HL-60 (cell line): ENCODE measurements at places on chromosomes 3 and 15.

GRCh38 chr3:188468196-188468595, 314.2 kb downstream of the LPP start:
- no peak for DNase-seq

- DNase-seq, result no peak
These were observed 21.8 kb downstream of the NUDT16 start for GRCh38 chr3:131403216-131403895.

- DNase-seq, result no peak
These were observed 48.9 kb upstream of the AMOTL2 start for GRCh38 chr3:134423153-134423552.

GRCh38 chr3:106440672-106441071, 571.9 kb upstream of the CBLB start:
- DNase-seq, result no peak

DNA sequence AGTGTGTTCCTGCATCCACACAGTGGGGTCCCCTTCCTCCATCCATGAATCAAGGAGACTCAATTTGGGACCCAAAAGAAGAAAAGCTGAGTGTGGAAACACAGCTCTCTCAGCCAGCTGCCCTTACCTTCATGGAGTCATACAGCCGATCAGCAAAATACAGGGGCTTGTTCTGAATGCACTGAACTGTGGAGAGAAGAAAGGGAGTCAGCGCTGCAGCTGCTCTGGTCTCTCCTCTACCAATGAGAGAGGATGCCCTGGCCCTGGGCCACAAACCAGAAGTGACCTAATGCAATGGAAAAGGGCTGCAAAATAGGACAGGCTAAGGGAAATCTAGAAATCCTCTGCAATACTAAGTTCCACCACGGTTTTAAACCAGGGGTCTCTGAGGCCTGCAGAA, 46.7 kb downstream of the ANXA2 start:
- DNase-seq, result no peak

GRCh38 chr15:43702701-43703424, 9.2 kb downstream of the CKMT1A start:
- no peak for DNase-seq

- no peak for DNase-seq
These were observed 179.6 kb downstream of the NSMCE3 start for GRCh38 chr15:29089731-29090616.

DNA sequence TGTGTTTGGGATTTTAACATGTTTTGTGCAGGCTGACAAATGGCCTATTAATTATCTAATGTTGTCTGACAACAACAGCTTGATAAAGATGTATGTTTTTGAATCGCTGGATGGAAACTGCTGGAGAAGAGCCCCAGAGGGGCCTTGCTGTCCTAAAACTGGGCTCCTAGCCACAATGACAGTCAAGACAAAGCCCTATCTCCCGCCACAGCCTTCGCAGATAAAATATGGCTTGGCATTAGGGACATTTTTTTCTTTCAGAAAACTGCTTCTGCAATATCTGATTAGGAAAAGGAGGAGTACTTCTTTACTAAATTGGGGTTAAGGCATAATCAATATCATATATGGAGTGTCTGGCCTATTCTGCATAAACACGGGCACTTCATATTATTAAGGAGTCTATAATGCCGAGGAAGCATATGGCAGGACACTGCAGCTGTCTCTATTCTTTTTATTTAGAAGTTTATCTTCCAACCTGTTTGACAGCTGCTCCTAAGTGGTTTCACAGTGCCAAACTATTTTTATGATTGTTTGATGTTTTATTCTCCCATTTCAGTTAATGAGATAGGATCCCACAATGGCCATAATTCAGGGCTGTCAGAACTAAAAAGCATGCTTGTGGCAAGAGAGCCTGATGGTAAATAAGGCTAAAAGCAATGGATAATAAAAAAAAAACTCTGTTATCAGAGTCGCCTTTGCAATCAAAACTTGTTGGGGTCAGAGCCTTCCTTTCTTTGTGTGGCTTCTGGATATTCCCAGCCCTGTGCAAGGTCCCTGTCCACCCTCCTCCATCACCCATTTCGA, 210.1 kb downstream of the MECOM start:
- no peak for DNase-seq

GRCh38 chr15:80090879-80091503, 31.5 kb downstream of the ZFAND6 start:
- DNase-seq, result no peak

DNA sequence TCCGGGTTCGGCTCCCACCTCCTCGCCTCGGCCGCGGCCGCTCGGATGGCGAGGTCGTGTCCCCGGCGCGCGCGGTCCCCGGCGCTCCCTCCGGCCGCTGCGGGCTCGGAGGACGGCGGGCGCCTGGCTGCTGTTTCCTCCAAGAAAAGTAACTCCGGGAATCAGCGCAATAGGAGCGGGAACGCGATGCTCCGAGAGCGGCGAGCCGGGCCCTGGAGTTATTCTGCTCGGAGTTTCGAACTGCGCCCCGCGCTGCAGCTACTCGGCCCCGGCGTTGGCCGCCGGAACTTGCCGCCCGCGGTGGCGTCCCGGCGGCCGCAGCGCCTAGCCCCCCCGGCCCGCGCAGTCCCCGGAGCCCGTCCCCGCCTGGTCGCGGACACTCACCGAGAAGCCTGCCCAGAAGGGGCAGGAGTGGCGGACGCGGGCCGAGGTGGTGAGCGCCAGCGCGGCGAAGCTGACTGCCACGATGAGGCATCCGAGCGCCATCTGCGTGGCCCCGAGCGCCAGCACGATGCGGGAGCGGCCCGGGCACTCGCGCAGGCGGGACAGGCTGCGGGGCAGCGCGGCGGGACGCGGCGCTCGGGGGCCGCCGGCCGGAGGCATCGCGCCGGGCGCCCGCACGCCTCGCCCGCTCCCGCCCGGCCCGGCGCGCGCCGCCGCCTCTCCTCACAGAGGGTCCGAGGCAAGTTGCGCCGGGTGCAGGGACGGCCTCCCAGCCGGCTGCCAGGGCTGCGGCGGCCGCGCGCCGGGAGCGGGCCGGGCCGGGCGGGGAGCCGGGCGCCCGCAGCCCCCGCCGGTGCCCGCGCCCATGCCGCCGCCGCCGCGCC, 251.9 kb downstream of the TJP1 start:
- no peak for DNase-seq

DNA sequence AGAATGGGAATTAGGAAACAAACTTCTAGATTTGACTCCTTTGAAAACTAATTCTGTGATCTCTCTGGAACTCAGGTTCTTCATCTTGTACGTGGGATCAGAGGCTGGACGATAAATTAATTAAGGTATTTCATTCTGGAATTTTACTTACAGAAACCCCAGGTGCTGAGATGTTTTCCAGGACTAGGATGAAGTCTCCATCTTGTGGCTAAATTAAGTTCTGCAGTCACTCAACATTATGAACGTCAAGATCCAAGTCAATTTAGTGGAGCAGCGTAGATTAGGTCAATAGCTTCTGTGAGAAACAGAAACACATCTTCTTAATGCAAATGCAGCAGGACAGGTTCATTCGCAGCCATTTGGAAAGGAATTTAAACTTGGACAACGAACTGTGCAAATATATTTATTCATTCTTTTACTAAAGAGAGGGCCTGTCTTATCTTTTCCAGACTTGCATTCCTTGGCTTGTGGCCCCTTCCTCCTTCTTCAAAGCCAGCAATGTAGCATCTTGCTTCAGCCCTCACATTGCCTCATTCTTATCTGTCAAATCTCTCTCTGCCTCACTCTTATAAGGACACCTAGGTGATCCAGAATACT, 26.7 kb upstream of the TMC3 start:
- DNase-seq, result no peak

DNA sequence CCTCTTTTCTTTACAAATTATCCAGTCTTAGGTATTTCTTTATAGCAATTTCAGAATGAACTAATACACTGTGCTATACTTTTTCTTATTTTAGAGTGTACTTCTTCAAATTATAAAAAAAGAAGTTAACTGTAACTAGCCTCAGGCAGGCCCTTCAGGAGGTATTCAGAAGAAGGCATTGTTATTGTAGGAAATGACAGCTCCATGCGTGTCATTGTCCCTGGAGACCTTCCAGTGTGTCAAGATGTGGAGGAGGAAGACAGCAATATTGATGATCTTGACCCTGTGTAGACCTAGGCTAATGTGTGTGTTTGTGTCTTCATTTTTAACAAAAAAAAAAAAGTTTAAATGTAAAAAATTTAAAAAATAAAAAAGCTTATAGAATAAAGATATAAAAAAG, 55.5 kb downstream of the IL12A start:
- DNase-seq, result no peak

DNA sequence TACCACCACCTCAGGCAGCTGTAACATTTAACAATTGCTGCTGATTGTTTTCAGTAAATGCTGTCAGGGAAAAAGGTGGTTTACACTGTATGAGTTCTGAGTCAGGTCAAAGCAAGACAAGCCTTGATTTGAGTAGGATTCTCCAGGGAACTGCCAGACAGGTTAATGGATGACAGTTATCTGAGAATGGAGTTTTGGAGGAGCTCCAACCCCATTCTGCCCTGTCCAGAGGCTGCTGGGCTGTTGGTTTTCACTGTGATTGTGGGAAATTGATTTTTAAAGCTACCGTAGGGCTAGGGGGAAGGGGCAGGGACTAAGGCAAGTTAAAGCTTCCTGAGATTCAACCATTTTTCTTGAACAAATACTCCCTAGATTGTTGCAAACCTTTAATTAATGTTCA, 39.9 kb downstream of the TICRR start:
- DNase-seq, result no peak

DNA sequence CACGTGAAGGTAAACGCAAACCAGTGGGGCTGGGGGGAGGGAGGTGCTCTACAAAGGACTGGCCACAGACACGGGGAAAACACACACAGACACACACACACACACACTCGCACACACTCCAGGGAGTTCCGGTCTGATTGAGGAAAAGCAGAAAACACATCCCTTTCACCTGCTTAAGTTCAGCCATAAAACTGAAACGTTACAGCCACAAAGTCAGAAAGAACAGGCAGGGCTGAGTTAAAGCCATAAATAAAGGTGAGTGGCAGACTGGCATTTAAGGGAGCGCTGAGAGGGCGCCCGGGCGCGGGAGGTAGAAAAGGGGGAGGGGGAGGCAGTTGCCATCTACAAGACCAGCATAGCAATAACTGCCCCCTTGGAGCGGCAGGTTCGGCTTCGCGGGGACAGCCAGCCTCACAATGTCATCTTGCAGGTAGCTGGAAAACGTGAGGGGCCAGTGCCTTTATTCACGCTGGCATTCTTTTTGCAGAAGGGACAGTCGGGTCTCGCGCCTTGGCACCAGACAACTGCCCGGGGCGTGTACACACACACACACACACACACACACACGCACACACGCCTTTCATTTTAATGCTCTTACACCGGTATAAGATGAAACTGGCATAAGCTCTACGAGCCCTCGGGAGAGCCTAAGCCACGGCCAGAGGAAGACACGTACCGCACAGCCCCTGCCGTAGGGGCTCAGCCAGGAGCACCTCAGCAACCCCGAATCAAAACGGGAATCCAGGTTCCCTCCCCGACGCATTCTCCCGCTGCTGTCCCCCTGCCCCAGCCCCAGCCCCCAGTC, 866 bp downstream of the TNIK start:
- no peak for DNase-seq

- no peak for DNase-seq
These were observed 81.5 kb downstream of the FRMD4B start for GRCh38 chr3:69304396-69304795.

DNA sequence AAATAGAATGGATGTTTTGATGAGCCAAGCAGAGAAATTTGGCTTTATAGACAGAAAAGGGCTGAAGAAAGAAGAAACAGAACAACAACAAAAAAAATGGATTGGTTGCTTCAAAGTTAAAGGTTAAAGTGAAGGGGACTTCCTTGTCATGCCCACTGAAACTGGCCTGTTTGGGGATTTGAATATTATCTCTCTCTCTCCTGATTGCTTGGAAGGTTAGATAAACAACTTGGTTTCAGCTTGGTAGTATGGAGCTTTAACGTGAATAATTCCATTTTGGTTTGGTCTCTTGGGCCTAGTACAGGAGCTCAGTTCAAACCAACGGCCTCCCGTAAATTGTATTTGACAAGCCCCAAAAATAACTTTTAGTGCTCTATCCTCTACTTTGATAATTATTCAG, 70.8 kb upstream of the MBNL1 start:
- no peak for DNase-seq

DNA sequence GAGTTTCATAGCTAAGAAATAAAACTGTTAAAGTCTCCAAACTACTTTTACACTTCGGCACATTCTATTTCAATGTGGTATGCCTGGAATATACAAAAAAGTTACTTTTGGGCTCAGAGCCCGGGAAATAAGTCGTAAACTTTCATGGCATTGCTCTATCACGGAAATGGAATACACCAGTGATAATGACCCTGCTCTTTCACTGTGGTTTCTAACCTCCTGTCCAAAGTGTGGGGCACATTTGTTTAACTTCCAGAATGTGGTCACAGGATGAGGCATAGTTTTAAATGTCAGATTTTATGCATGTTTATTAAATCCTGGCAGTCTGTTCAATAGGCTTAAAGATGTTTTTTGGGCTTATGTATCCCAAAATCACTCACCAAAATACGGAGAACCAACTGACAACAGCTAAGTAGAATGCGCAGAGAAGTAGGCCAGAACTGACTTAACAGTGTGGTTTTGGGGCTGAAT, 5.1 kb downstream of the CXCR6 start:
- DNase-seq, result no peak

- DNase-seq, result no peak
These were observed 88.7 kb upstream of the EPHB3 start for GRCh38 chr3:184472723-184473428.

GRCh38 chr3:16286751-16287543, 21.9 kb downstream of the OXNAD1 start:
- no peak for DNase-seq

GRCh38 chr15:66588971-66589370, 23.2 kb upstream of the LCTL start:
- no peak for DNase-seq

DNA sequence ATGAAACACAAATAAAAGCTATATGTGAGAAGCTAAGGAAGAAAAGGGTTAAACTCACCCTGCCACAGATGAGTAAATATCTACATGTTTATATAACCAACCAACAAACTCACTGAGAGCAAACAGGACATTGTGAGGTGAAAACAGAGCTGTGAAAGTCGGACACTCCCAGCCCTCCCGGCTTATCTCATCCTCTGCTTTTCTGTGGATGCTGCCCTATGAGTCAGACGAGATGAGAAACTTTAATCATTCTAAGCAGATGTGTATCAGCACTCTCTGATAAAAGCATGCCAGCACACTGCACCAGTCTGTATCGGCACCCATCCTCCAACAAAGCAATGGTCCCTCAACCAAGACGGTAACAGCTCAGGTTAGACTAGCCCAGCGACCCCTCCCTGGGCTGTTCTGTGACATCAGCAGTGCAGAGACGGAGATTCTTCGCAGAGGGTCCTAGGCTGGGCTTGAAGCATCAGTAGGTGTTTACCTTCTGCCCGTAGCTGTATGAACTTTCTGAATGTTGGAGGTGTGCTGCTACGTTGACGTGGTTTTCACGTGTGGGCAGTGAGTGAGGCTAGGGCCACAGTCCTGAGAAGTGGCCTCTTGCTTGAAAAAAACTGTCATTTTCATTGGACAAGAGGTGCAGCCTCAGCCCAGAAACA, 119.8 kb upstream of the ALDH1A3 start:
- DNase-seq, result no peak

GRCh38 chr3:180755556-180755955, 76.3 kb upstream of the CCDC39 start:
- DNase-seq, result no peak

- no peak for DNase-seq
These were observed 338.3 kb upstream of the ZNF385D start for GRCh38 chr3:22089284-22089683.

GRCh38 chr15:60720086-60720485, 241.1 kb upstream of the ICE2 start:
- no peak for DNase-seq

- DNase-seq, result no peak
These were observed 135.7 kb upstream of the SLC7A14 start for GRCh38 chr3:170721563-170721962.

- no peak for DNase-seq
These were observed 500.6 kb upstream of the MCTP2 start for GRCh38 chr15:93730724-93731123.
